Lower lobe of right lung (tissue), 2 donors: ENCODE measurements at places on chromosomes 5 and 9.

DNA sequence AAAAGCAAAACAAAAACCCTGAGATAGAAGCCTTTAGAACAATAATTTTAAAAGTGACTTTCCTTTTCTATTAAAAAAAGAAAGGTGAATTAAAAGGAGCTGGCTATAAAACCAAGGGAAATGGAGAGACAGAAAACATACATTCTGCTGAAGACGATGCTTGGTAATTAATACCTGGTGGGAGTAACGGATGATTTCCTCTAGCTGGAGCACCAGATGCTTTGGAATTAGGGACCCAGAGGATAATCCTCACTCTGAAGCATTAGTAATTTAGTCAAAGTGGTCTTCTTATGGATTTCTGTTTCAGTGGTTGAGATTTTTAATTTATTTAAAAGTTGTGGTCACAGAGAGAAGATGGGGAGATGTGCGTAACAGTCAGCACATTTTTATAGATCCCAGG is 982.5 kb downstream of the TLE4 start:
- DNase-seq: no peak
- H3K36me3 ChIP-seq: no peaks in the 10 kb centered on the region
- H3K4me1 ChIP-seq: no peaks in the 10 kb centered on the region
- no peak overlapping the region for H3K4me3 ChIP-seq

DNA sequence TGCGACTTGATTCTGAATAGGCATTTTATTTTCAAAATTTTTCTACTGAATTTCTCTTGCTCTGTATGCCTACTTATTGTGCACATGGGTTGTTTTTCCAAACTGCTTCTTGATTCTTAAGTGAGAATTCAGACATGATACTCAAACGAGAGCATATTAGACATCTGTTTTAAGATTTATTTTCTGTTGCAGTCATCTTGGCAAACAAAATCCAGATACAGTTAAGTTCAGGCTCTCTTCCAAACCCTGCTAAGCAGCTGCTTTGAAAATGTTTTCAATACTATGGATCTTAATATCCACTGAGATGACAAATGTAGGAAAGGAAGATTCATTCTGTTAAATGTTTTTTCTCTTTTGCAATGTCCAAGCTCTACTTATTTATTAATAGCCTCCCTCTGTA is 4.5 kb downstream of the TMEM215 start:
- H3K27ac ChIP-seq: no peak overlapping the region
- peaks cover 24% of the 10 kb centered on the region for H3K27me3 ChIP-seq
- no peaks in the 10 kb centered on the region for H3K36me3 ChIP-seq
- H3K4me3 ChIP-seq: no peak overlapping the region

- no peaks in the 10 kb centered on the region for H3K4me1 ChIP-seq
- no peak overlapping the region for H3K27ac ChIP-seq
- DNase-seq: no peak
- H3K36me3 ChIP-seq: no peaks in the 10 kb centered on the region
Observed at GRCh38 chr5:38719916-38720315, 125.9 kb upstream of the OSMR start.

GRCh38 chr5:40914835-40915234 is 5.5 kb downstream of the C7 start:
- peak overlapping the region; percentile 2 for H3K27ac ChIP-seq
- no peaks in the 10 kb centered on the region for H3K27me3 ChIP-seq
- H3K4me1 ChIP-seq: no peaks in the 10 kb centered on the region
- H3K36me3 ChIP-seq: no peaks in the 10 kb centered on the region
- DNase-seq: no peak

DNA sequence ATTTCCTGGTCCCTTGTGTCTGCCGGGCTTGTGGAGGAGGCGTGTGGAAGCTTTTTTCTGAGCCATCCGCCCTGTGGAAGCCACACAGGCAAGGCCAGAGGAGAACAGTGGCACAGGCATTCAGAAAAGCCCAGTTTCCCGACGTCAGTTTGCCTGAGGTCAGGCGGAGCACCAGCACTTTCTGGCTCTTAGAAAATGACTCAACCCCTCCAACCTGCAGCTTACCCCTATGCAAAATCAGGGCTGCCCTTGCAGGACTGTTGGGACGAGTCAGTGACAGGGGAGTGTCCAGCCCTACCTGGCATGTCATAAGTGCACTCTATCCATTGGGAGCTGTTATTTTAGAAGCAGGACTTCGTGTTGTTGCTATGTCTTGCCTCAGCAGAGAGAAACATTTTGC is 216.0 kb downstream of the NR3C1 start:
- H3K27ac ChIP-seq: no peak overlapping the region
- DNase-seq: no peak
- H3K4me1 ChIP-seq: peaks cover 28% of the 10 kb centered on the region
- no peaks in the 10 kb centered on the region for H3K36me3 ChIP-seq

- H3K4me3 ChIP-seq: no peak overlapping the region
- no peaks in the 10 kb centered on the region for H3K27me3 ChIP-seq
- DNase-seq: no peak
- peaks cover 22% of the 10 kb centered on the region for H3K36me3 ChIP-seq
Observed at GRCh38 chr9:77719321-77719720, 71.2 kb upstream of the GNA14 start.

DNA sequence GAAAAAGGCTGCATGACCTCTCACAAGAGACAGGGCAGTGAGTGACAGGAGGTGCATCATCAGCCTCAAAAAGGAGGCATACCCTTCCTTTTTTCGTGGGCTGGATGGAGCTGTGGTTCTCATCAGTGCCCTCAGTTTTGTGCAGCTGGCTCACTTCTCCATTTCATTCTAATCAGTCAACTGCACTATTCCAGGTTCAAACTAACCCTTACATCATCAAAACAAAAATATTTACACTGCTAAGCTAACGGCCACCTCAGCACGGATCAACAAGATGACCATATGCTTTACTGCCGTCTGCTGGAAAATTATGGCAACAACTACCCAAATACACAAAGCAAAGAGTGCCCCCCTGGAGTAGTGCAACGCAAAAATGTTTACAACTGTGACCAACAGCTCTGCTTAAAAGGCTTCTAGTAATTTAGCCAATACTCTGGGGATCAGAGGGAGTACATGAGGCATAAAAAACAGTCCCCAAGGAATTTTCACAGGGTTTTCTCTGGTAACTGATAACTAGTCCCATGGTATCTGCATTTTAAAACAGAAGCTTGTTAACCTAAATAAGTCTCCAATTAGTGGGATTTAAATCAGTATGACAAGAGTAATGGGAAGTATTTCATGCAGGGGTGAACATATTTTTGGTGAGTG is 10.8 kb downstream of the KCNV2 start:
- H3K36me3 ChIP-seq: no peaks in the 10 kb centered on the region
- no peak for DNase-seq
- H3K4me1 ChIP-seq: peaks cover 7% of the 10 kb centered on the region
- no peak overlapping the region for H3K4me3 ChIP-seq
- H3K27me3 ChIP-seq: no peaks in the 10 kb centered on the region

GRCh38 chr5:131595088-131596033 is 39.7 kb downstream of the RAPGEF6 start:
- DNase-seq: no peak
- no peak overlapping the region for H3K4me3 ChIP-seq
- peaks cover 11% of the 10 kb centered on the region for H3K4me1 ChIP-seq
- no peaks in the 10 kb centered on the region for H3K27me3 ChIP-seq

DNA sequence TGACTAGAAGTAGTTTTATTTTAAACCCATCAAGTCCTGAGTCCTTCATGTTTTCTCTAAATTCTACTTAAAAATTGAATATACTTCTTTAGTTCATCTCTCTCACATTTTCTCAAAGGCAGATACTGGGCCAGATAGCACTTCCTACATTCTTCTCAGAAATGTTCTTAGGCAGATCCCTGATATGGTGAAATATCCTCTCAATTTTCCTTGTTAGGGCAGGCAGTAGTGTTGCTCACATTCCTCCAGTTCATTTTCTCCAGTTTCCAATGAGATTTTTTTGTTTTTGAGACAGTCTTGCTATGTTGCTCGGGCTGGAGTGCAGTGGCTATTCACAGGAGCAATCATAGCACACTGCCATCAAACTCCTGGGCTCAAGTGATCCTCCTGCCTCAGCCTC is 5.7 kb downstream of the GCNT1 start:
- H3K27ac ChIP-seq: no peak overlapping the region
- peaks cover 7% of the 10 kb centered on the region for H3K4me1 ChIP-seq
- no peaks in the 10 kb centered on the region for H3K27me3 ChIP-seq
- H3K4me3 ChIP-seq: no peak overlapping the region
- no peaks in the 10 kb centered on the region for H3K36me3 ChIP-seq

DNA sequence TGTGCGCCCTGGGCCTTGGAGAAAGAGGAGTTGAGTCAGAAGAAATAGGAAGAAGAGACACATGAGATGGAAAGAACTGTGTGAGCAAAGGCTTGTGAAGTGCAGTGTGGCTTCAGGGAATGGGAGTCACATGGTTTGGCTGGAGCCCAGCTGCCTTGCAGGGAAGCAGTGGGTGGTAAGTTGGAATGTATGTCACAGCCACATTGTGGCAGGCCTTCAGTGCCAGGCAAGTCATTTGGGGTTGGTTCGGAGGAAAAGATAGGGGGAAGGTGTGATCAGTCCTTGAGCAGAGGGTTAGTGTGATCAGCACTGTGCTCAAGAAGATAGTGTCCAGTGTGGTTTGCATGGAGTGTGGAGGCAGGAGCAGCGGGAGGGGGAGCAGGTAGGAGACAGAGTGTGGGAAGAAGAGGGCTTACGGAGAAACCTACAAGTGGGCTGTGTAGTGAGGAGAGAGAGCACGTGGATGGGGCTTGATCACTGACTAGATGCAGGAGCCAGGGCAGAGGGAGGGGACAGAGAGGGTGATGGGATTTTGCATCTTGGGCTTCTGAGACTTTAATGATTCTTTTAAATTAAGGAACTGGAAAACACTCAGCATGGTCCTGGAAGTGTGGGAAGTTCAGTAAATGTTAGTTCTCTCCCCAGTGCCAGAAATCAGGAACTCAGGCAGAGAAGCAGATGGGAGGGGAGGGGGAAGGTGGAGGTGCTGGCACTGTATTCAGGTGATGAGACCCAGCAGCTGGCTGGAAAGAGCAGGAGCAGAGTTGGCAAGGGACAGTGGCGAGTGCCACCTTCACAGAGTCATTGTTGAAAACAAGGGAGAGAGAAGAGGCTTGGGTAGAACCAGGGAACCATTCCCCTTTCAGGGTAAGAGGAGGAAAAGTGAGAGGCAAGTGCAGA is 46.6 kb downstream of the ARHGAP26 start:
- no peaks in the 10 kb centered on the region for H3K36me3 ChIP-seq
- H3K27ac ChIP-seq: peak overlapping the region; percentile 51
- H3K27me3 ChIP-seq: no peaks in the 10 kb centered on the region

DNA sequence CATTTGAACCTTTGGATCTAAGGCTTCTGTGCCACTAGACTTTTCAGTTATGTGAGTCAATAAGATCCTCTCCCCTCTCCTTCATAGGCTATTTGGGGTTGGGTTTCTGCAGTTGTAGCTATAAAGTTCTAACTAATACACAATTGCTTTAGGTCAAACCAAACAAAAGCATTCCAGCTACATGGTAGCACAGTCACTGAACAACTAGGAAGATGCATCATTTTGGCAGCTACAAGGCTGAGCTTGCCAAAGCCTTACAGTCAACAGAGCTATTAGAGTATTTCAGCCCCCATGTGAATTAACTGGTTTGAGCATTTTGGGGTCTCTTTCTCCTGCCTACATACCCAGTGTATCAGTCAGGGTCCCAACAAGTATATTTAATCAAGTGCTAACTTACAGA is 234.6 kb downstream of the ZNF608 start:
- DNase-seq: no peak
- no peak overlapping the region for H3K4me3 ChIP-seq
- peaks cover 6% of the 10 kb centered on the region for H3K4me1 ChIP-seq
- no peaks in the 10 kb centered on the region for H3K27me3 ChIP-seq
- no peaks in the 10 kb centered on the region for H3K36me3 ChIP-seq

DNA sequence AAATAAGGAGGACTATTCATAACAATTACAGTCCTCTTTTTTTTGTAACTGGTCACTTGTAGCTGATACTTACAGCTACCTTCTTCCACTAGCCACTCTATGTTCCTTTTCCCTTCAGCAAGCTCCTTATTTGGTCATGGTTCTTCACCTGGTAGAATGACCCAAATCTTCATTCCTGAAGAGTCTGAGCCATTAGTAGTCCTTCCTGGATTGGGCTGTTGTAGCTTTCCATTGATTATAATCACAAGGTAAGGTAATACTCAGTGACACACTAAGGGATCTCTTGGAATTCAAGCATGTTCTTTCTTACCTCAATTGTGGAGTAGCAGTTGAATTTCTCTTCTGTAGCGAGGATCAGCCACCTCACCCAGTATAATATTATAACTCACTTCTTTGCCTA is 25.5 kb upstream of the ITGA2 start:
- no peaks in the 10 kb centered on the region for H3K27me3 ChIP-seq
- H3K27ac ChIP-seq: no peak overlapping the region
- H3K4me3 ChIP-seq: no peak overlapping the region
- H3K36me3 ChIP-seq: no peaks in the 10 kb centered on the region
- H3K4me1 ChIP-seq: no peaks in the 10 kb centered on the region

DNA sequence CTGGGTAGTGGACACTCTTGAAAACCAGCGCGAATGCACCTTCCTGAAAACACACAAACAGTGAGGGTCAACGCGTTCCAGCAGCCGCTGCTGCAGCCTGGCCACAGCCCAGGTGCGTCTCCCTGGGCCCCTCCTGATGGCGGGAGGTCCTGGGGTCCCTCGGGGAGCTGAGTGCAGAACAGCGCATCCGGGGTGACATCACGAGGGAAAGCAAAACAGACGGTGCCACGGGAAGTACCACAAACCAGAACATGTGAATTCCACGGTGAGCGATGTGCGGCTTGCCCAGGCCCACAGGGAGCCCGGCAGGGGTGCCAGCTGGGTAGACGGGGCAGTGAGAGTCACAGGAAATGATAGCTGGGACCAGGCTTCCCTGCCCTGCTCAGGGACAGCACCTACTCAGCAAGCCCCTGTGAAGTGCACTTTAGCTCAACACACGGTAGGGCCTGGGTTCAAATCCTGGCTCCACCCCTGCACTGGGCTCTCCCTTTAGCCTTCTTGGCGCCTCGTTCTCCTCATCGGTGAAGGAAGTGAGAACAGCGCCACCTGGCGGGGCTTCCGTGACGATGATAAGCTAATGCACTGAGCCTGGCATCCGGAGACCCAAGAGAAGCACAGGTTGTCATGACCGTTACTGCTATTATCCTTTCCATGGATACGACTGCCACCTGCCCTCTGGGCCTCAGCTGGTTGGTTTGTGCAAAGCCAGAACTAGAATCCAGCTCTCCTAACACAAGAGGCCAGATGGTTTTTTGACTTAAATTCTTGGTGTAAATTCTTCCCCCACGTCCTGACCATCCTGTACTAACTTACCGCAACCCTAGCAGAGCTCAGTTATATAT is 24.6 kb downstream of the GFPT2 start:
- peaks cover 6% of the 10 kb centered on the region for H3K4me1 ChIP-seq
- peak; percentile 91 for DNase-seq
- no peak overlapping the region for H3K27ac ChIP-seq
- no peak overlapping the region for H3K4me3 ChIP-seq
- no peaks in the 10 kb centered on the region for H3K27me3 ChIP-seq
